ENCODE measurements at places on chromosomes 2 and 18.
A peak's percentile ranks its signal among the peaks of the same experiment; 100 is the strongest.

DNA sequence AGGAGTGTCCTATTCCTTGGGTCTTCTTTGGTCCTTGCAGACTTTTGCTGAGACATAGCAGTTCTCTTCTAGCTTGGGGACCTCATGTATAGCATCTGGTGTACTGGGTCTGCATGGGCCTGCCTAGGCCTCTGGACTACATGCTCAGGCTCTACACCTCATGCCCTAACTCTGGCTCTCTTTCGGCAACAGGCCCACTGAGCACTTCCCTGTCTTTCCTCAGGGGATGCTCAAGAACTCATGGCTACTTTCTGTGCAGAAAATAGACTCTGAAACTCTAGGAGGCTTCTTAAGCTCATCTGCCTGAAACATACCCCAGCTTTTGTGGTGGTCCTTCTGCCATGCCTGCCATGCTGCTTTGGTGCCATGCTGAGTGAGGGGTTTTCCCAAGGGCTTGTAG lies 21.5 kb upstream of the CPS1 start:
- DNase-seq: no peak

DNA sequence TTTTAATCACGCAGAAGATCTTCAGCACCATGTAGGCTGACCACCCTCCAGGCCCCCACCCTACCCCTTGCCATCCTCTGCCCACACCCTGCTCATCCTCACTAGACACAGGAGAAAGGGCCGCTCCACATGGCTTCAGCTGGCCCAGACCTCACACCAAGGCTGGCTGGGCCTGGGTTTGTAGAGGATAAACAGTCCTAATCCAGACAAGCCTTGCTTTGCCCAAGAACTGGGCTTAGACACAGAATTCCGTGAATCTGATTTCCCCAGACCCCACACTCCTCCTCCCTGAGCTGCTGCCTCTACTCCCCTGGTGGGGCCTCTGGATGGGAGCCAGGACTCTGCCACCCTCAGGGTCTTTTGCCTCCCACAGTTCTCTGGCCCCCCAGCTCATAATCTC lies 185.3 kb downstream of the CYP26B1 start:
- DNase-seq: no peak

- DNase-seq: peak; percentile 34
Measured at GRCh38 chr2:113886479-113887008, 3.3 kb upstream of the ACTR3 start.

GRCh38 chr2:167215595-167215994 lies 327.3 kb downstream of the XIRP2 start:
- no peak for DNase-seq

DNA sequence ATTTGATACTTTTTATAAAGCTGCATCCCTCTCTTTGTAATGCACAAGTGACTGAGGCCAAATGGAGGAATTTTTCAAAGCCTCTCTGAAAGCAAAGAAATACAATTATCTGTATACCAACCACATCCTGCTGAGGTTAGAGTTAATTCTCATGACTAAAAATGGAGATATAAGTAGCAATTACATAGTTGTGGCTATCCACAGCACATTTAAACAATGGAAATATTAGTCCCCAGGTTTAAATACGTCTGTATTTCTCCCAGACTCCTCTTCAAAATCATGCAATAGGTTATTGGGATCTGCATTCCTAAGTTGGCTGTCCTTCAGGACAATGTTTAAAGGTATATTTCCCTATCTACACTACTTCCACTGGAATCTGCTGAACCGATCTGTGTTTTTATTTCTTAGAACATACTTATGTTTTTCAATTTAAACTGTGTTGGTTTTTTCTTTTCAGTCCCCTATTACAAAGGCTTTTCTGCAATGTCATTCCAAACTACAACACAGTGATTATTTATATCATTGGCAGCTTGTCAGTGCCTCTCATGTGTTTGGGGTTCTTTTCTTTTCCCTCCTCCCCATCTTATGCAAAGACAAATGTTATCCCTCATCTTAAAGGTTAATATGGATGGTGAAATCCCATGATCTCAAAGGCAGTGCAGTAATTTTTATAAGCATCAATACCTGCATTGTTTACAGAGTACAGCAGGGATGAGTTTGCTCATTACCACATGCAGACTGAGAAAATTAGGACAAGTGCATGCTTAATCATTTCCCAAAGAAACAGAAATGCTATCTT lies 134.8 kb upstream of the FSHR start:
- DNase-seq: no peak

- no peak for DNase-seq
Measured at GRCh38 chr2:147886136-147886535, 41.3 kb downstream of the ACVR2A start.

GRCh38 chr2:136023416-136023815 lies 38.0 kb upstream of the DARS1 start:
- DNase-seq: no peak

DNA sequence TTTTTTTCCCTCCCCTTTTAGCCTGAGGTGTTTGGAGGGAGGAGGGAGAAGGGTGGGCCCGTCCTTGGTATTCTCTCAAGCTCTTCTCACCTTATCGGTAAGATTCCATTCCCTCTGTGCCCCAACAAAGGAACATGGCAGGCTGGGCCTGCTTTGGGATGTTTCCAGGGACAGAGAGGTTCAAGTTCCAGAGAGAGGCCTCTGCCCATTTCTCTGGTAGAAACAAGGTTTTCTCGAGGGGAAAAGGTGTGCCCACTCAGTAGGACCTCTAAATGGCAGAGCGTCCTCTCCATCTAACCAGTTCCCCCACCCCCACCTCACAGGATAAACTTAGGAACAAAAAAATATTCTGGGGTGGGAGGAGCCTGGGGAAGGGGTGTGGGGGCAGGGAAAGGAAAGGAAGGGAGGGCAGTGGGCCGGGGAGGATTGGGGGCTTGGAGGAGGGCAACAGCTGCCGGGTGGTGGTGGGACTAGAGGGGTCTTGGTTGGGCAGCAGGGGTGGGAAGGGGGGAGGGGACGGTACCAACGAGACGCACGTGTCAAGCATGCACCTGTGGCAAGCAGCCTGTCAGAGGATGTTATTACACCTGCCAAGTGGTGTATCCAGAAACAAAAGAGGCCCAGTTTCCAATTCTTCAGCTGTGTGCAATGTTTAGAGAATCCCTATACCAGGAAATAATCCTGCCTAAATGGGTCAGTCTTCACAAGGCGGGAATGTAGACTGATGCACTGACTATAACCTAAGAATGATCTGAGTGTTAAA lies 2.1 kb downstream of the PCBP1 start:
- DNase-seq: peak; percentile 45

- DNase-seq: no peak
Measured at GRCh38 chr18:55310044-55310676, 277.8 kb downstream of the TCF4 start.

- DNase-seq: no peak
Measured at GRCh38 chr2:18312818-18313217, 247.6 kb downstream of the RDH14 start.

DNA sequence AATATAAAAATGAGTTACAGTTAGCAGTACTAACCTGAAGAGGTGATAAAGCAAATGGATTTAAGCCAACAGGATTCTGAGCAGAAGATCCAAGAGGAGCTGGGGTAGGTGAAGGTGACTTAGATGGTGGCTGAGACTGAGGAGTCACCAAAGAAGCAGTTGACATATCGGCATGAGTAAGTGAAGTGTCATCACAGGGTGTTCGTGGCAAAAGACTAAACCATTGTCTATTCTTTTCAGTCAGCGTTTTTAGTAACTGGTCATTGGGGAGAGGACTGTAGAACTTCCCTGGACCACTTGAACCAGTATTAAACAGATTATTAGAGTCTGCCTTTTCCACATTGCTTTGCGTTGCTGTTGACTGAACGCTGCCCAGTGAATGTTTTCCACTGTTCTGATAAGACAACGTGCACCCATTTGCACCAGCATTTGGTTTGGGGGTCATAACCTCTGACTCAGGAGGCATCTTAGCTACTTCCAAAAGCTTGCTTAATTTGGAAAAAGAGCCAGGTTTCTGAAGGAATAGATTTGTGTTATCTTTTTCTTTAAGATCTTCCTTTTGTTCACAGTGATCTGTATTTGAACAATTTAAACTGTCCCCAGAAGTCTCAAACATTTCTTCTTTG lies 63.3 kb upstream of the WDSUB1 start:
- no peak for DNase-seq

DNA sequence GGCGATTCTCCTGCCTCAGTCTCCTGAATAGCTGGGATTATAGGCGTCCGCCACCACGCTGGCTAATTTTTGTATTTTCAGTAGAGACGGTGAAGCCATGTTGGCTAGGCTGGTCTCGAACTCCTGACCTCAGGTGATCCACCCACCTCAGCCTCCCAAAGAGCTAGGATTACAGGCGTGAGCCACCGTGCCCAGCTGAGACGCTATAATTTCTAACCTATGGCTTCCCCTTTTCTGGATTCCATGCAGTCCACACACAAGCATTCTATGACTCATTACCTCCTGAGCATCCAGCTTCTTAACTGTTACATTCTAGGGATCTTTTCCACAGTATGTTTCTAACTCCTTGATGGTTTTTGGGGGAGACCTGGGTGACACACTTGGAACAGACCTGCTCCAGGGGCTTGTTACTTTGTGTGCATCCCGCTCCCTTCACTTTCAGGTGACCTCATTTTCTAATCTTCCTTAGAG lies 11.8 kb upstream of the KCMF1 start:
- DNase-seq: no peak

DNA sequence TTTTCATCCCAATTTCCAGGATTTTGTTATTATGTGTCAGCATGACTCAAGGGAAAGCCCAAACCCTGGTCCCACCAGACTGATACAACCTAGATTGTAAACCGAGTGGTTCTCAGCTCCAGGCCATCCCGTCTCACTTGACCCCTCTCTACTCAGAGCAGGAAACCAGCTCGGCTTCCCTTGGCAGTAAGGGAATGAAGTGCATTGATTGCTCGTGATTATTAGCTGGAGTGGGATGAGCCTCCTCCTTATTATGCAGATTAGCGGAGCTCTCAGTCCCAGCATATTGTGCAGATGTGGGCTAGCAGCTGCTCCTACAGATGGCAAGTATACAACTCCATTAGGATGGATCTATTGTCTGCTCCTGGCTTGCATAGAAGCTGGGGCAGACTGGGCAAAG lies 167.6 kb downstream of the LNPK start:
- no peak for DNase-seq

DNA sequence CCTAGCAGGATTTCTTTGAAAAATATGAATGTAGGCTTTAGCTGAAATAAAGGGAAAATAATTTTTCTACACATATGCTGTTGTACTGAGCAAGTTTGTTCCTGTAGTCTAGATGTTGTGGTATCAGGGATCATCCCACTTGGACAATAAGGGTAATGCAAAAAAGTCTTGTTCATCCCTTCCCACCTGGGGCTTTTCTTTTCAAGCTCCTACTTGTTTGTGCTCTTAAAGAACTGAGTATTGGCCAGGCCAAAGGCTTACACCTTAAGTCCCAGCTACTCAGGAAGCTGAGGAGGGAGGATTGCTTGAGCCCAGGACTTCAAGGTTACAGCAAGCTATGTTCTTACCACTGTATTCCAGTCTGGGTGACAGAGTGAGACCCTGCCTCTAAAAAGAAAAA lies 35.5 kb downstream of the ZC3H6 start:
- no peak for DNase-seq

GRCh38 chr2:118965737-118966136 lies 23.7 kb downstream of the MARCO start:
- DNase-seq: no peak

- DNase-seq: peak; percentile 11
Measured at GRCh38 chr2:160266037-160266551, 66.0 kb upstream of the ITGB6 start.

DNA sequence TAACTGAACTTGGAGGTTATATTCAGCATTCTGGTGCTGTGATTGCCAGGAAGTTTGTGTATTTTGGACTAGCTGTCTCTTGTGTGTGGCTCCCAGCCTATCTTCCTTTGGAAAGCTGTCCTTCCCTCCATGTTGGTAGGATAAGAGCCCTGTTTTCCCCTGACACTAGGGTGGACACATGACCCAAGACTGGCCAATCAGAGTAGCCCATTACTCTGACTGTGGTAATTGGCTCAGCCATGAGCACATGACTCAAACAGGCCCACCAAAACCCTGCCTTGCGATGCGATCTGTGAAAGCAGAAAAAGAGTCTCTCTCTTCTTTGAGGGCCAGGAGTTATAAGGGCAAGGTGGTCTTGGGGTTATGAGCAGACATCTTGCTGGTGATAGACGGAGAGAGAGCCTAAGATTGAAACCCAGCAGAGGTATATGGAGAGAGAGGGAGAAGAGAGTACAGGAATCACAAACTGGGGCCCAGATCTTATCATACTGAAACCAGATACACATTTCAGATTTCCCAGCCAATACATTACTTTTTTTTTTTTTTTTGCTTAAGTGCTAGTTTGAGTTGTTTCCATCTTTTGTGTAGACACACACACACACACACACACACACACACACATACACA lies 45.3 kb upstream of the SERPINE2 start:
- no peak for DNase-seq

- peak; percentile 44 for DNase-seq
Measured at GRCh38 chr2:181304011-181304844, 153.0 kb upstream of the ITGA4 start.

- no peak for DNase-seq
Measured at GRCh38 chr2:170310876-170311502, 133.0 kb downstream of the MYO3B start.

- no peak for DNase-seq
Measured at GRCh38 chr2:60407398-60407797, 146.1 kb downstream of the BCL11A start.

DNA sequence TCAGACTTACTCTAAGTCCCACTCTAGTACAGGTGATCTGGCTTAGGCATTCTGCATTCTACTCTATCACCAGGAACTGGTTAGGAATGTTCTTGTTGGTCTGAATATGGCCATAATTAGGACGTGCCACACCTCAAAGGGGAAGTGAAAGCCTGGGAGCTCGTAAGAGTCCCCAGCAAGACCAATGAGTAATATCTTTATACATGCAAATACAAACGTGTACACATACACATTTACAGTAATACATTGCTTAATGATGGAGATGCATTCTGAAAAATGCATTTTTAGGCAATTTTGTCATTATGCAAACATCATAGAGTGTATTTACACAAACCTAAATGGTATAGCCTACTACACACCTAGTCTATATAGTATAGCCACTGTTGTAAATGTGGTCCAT lies 19.5 kb upstream of the ERCC3 start:
- no peak for DNase-seq

DNA sequence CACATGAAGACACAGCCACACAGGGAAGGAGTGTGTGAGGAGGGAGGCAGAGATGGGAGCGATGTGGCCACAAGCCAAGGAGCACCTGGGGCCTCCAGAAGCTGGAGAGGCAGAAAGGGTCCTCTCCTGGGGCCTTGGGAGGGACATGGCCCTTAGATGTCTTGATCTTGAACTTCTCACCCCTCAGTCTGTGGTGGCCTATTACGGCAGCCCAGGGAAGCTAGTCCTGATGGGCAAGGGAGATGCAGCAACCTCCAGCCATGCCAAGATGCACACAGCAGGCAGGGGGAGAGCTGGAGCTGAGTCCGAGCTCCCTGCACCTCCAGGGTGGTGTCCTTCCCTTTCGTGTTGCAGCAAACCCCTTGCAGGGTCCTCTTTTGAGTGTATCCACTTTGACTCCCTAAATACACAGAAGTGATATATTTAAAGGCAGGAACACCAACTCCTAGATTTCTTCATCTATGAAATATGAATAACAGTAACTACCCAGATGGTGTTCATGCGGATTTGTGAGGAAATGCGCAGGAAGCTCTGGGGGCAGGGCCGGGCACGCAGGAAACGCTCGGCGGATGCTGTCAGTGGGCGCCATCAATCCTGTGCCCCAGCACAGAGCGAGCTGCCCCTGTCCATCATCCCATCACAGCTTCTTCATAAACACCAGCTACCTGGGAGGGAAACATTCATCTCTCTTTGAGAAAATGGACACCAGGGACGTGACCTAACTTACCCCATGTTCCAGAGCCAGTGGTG lies 230.4 kb upstream of the MYT1L start:
- no peak for DNase-seq

GRCh38 chr2:4265936-4266335 lies 562.6 kb downstream of the DCDC2C start:
- DNase-seq: no peak
